Caki2 (cell line): ENCODE measurements at places on chromosomes 1 and 21.

DNA sequence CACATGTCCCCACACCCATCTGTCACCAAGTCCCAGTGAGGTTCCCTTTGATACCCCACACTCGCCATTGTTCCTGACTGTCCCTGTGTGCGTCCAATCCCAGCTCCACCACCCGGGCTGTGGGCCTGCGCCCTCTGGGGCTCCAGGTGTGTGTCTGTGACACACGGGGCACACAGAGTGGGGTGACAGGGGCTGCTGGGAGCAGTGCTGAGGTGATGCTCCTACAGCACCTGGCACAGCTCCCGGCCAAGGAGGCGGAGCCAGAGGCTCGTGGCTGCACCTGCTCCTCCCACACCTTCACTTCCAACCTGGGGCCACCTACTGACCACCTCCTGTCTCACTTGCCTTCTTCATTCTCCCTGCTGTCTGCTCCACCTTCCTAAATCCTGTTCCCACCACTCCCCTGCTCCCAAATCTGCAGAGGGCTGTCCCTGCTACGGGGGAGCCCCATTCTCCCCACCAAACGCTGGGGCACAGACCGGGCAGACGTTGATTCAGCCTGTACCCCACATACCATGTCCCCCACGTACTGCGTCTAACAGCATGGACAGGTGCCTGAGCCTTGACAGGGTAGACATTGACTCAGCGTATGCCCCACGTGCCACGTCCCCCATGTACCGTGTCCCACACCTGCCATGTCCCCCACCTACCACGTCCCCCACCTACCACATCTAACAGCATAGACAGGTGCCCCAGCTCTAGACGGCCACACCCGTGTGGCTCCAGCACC, 16.4 kb downstream of the WDR4 start:
- DNase-seq = no peak

DNA sequence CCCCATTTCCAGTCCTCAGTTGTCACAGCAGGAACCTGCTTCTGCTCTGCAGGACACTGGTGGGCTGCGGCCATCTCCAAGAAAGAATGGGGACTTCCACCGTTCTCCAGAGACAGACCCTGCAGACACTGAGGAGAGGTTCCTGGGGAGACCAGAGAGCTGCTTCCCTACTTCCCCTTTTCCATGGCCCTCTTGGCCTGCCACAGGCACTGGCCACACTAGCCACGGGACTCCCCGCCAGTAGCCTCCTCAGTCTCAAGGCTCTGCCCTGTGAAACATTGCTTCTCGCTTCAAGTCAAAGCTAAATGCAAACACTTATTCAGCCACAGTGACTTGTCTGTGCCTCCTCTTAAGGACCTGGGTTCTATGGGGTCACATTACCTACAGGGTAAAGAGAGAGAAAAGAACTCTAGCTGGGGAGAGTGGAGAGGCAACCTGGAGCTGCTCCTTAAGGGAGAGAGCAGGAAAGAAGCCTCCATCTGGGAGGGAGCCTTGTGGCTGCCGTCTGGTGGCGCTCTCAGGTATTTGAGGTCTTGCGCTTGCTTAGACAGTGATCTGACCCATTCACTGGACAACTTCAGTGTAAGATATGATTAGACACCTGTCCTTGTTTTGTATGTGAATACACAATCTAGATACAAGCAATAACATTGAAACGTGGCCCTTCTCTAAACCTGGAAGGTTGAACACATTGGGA, 5.4 kb upstream of the SLAMF8 start:
- no peak for DNase-seq

GRCh38 chr1:41484402-41485241, at the start of gene EDN2:
Gene EDN2 (minus strand): TSS chr1:41484683. CDS start chr1:41484601, 82 bp downstream.
- peak; percentile 82 for DNase-seq

DNA sequence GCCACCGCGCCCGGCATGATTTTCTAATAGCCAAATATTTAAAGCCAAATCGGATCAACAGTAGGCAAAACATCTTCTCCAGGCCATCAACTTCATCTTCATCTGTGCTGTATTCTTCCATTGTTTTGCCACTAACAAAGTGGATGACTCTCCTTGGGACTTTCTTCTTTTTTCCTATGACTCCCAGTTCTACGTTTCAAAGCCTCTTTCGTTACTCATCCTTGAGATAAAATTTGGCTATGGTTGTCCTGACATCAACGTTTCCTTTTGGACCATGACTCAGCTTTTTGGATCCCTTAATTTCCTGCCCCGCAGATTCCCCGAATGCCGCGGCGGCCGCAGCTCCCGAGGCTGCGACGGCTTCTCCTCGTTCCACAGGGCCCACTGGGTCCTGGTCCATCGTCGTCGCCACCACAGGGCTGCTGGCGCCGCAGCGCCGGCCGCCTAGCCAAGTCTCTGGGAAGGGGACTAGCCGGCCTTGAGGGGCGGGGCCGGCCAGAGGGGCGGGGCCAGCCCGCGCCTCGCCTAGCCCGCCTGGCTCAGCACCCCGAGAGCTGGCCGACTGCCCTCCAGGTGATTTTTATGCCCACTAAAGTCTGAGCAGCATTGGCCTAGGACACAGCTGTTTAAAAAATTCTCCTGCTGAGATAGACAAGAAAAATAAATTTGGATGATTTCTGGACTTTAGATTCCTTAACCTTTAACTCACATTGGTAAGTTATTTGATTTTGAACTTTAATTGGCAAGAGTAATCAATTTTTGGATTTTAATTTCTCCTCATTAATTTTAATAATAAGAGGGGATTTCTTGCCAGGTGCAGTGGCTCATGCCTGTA, 93.9 kb downstream of the ADCY10 start:
- peak; percentile 94 for DNase-seq

- DNase-seq = no peak
Measured at GRCh38 chr1:154265586-154265985, 6.8 kb upstream of the HAX1 start.

- DNase-seq = peak; percentile 48
Measured at GRCh38 chr1:196535727-196536126, 72.5 kb downstream of the KCNT2 start.
